IMR-90 (cell line): ENCODE measurements at places on chromosomes 16 and 17.

GRCh38 chr17:61942085-61942484 is 14.3 kb upstream of the INTS2 start:
- no peak for DNase-seq

- no peak for DNase-seq
Observed at GRCh38 chr17:73657473-73658116, 13.3 kb upstream of the SDK2 start.

GRCh38 chr17:58666858-58667267 is 25.0 kb downstream of the TEX14 start:
- DNase-seq = peak; percentile 79

GRCh38 chr16:89442990-89443726 is 47.2 kb downstream of the ANKRD11 start:
- DNase-seq = peak; percentile 75

- no peak for DNase-seq
Observed at GRCh38 chr16:57982385-57982784, 11.5 kb upstream of the CNGB1 start.

- no peak for DNase-seq
Observed at GRCh38 chr16:7744546-7745264, 412.1 kb downstream of the RBFOX1 start.

DNA sequence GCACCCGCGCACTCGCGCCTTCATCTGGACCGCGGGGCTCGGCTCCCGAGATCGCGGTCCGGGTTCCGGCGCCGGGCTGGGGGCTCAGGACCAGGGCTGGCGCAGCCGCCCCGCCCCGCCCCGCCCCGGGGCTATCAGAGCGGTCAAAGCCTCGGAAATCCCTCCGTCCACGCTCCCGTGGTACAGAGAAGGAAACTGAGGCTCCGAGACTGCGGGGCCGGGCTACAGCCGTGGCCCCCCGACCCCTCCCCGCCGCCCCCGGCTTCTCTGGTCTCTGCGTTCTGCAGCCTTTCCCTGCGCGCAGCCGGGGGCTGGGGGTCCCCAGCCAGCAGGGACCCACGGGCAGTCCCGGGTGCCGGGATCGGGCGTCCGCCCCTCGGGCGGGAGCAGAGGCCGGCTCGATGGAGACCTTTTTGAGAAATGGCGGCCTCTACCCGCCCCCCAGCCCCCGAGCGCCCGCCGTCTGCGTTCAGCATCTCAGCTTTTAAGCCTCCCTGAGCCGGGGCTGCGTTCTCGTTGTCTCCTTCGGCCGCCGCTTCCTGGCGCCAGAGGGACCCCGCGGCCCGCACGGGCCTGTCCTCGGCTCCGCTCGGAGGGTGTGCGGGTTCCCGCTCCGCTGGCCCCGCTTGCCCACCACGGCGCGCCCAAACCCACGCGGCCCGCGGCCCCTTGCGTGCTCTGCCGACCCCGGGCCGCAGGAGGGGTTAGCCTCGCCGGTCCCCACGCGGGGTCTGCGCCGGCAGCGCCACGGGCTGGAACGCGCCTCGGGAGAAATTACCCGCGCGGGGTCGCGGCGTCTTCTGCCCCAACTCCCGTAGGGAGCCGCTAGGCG is 1.5 kb upstream of the NPTX1 start:
- DNase-seq = peak; percentile 59

GRCh38 chr17:78120971-78121800 is 7.4 kb downstream of the TMC6 start:
- no peak for DNase-seq

GRCh38 chr17:15999974-16000827 is 577 bp downstream of the TTC19 start:
- peak; percentile 22 for DNase-seq

GRCh38 chr17:81858170-81858966 is 2.0 kb downstream of the P4HB start:
- DNase-seq = no peak

- no peak for DNase-seq
Observed at GRCh38 chr17:34161690-34162089, 93.4 kb upstream of the CCL2 start.

DNA sequence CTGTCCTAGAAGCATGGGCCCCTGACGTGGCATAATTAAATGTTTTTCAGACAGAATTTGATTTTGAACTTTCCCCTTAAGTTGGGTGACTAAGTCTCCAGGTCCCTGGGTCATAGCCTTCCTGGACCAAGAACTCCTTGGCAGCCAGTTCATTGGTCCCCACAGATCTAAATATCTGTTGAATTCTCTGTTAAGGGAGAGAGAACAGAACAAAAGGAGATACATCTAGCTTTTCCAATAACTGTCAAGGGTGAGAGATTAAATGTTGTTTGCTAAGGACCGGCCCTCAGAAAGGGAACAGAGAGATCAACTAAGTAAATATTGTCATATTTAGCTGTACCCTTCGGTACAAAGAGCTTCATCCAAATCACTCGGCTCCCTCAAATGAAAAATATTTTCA is 78.2 kb upstream of the NOL11 start:
- no peak for DNase-seq

- DNase-seq = peak; percentile 94
Observed at GRCh38 chr16:17273142-17273561, 197.6 kb downstream of the XYLT1 start.

DNA sequence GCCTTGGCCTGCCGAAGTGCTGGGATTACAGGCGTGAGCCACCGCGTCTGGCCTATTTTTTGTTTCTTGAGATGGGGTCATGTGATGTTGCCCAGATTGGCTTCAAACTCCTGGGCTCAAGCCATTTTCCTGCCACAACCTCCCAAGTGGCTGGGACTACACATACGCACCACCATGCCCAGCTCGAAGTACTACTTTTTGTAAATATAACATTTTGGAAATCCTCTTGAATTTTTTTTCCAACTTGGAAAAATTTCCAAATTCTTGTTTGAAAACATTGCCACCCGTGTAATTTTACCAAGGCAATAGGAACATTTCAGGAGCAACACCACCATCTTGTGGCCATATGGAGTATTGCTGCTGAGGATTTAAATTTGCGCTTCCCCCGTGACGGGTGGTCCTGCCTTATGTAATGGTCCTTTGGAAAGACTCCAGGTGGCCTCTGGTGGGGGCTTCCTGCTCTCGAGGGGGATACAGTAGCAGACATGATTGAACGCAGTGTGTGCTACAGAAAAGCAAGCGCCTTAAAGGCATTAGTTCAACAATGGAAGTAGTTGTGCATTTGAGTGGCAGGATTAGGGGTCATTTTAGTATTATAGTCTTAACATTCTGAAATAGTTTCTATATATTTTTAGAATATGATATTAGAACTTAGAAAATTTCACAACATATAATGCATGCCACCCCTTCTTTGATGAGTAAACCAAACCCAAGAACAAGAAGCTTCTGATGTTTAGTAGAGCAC is 8.0 kb downstream of the FLYWCH1 start:
- DNase-seq = peak; percentile 74

- no peak for DNase-seq
Observed at GRCh38 chr16:2765462-2766404, 11.3 kb downstream of the ELOB start.

GRCh38 chr17:72778169-72779151 is 314.0 kb downstream of the SLC39A11 start:
- no peak for DNase-seq

- DNase-seq = no peak
Observed at GRCh38 chr17:27550291-27550930, 80.6 kb upstream of the LGALS9 start.

GRCh38 chr16:75660726-75661302 is 13.2 kb downstream of the TERF2IP start:
- DNase-seq = no peak

DNA sequence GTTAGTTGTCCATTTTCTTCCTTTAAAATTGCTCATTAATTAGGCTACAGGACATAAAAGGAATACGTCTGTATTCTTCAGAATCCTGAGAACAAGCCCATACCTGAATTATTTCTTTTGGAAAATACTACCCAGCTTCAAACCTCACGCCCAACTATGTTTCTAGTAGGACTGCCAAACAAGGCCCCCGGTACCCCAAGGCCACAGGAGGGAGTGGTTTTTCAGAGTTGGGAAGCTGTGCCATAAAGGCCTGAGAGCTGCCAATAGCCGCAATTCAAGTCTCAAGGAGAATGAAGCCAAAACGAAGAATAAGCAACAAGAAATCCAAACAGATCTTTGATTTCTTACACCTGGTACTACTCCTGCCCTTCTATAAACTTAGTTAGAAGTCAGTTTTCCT is 48.3 kb downstream of the UBE2G1 start:
- DNase-seq = no peak

DNA sequence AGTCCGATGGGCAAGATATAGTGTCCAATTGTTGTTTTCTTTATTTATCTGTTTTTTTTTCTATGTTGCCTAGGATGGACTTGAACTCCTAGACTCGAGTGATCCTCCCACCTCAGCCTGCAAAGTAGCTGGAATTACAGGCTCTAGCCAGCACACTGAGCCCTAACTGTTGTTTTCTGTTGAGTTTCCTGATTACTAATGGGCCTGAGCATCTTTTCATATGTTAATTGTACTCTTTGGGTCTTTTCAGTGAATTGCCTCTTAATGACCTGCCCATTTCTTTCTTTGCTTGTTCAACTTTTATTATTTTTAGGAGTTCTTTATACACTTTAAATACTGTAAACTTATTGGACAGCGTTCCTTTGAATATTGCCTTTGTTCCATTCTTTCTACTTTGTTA is 213.0 kb downstream of the HS3ST3B1 start:
- no peak for DNase-seq

- DNase-seq = no peak
Observed at GRCh38 chr17:65345261-65346005, 208.3 kb downstream of the RGS9 start.

- DNase-seq = peak; percentile 31
Observed at GRCh38 chr16:55949518-55949917, 74.3 kb upstream of the CES5A start.

GRCh38 chr17:17078832-17079231 is 36.6 kb downstream of the MPRIP start:
- DNase-seq = no peak

- no peak for DNase-seq
Observed at GRCh38 chr17:52159246-52160135, 977 bp upstream of the CA10 start.

DNA sequence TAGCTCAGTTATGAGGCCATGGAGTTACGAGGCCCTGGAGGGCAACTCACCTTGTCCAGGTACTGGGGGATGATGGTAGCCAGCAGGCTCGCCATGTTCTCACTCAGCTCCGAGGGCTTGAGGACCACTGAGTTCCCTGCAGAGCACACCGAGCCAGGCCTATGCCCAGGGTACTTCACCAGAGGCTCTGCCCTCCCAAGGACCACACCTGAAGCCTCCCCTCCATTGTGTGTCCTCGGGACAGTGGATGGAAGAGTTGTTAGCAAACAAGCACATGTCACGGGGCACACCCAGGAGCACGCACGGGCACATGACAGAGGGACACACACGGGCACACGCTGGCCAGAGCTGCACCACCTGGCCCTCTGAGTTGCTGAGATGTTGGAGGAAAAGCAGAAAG is 5.6 kb downstream of the ALDH3A1 start:
- no peak for DNase-seq

GRCh38 chr16:19851476-19851875 is 33.2 kb downstream of the GPRC5B start:
- no peak for DNase-seq

- DNase-seq = peak; percentile 82
Observed at GRCh38 chr17:64505340-64506200, 519 bp downstream of the DDX5 start.
